ENCODE measurements at places on chromosomes 6 and 20.
A peak's percentile ranks its signal among the peaks of the same experiment; 100 is the strongest.

GRCh38 chr6:106154326-106154725 lies 68.2 kb downstream of the PRDM1 start:
- no peak for DNase-seq

DNA sequence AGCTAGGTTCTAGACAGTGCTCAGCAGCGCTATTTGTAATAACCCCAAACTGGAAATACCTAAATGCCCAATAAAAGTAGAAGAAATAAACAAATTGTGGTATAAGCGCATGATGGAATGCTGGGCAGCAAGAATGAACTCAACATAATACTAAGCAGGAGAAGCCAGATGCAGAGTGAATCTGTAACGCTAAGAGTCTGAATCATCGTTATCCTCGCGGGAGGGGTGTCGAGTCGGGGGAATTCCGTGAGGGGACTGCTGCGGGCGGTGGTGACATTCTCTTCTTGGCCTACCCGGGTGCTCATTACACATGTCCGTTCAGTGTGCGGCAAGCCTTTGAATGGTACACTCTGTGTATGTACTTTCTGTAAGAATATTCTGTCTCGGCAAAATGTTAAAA lies 83.7 kb downstream of the SULF2 start:
- DNase-seq = no peak

- peak; percentile 51 for DNase-seq
Measured at GRCh38 chr20:13022401-13023155, 13.8 kb downstream of the SPTLC3 start.

- DNase-seq = peak; percentile 36
Measured at GRCh38 chr6:42226645-42227143, 9.0 kb upstream of the MRPS10 start.

- DNase-seq = no peak
Measured at GRCh38 chr6:22928775-22929174, 359.4 kb downstream of the HDGFL1 start.

- DNase-seq = peak; percentile 32
Measured at GRCh38 chr6:138719011-138719635, 54.4 kb upstream of the CCDC28A start.

GRCh38 chr6:19219931-19220330 lies 617.2 kb upstream of the ID4 start:
- DNase-seq = no peak

DNA sequence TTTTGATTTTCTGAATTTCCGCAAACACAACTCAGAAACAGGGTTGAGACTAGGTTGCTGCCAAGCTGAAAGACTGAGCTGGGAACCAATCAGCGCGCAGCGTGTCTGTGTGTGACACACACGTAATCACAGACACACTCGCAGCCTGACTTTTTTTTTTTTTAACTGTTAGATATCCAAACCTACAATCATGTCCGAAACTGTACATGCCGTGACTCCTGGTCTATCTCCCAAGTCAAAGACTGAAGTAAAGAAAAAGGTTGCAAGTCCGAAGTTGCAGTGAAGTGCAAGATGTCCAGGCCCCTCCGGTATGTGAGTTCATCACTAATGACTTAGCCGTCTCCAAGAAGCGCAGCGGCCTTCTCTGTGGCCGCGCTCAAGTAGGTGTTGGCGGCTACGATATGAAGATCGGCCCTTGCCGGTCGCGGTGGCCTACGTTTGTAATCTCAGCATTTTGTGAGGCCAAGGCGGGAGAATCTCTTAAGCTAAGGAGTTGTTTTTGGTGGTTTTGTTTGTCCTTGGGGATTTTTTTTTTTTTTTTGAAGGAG lies 108.2 kb downstream of the HFE start:
- peak; percentile 96 for DNase-seq

GRCh38 chr20:20772497-20773085 lies 60.1 kb upstream of the RALGAPA2 start:
- no peak for DNase-seq

- DNase-seq = peak; percentile 42
Measured at GRCh38 chr20:62924442-62925075, 1.7 kb downstream of the DIDO1 start.

DNA sequence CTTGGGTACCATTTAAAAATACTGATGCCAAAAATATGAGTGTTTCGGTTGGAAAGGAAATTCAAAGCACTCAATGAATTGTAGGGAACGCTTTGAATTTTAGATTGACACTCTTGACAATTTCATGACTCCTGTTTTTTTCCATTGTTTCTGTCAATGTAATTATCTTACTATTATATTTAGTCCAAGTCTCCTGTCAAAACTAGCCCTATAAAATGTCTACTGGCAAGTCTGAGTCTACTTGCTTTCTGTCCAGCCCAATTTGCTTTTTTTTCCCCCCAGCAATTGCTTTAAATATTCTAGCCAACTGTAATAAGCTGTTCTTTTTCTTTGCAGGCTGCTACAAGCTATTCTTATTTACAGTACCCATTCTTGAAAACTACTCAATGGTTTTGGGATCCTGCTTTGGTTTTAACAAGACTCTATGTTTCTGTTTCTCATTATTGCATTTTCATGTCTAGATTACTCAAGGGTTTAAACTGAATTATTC lies 1103.9 kb upstream of the GJE1 start:
- no peak for DNase-seq

- DNase-seq = no peak
Measured at GRCh38 chr6:165881806-165882205, 218.8 kb upstream of the PDE10A start.

GRCh38 chr6:19697744-19698290 lies 139.4 kb upstream of the ID4 start:
- DNase-seq = peak; percentile 35

GRCh38 chr6:75115481-75115880 lies 90.4 kb downstream of the COL12A1 start:
- DNase-seq = peak; percentile 27

GRCh38 chr6:38270367-38270766 lies 369.4 kb downstream of the BTBD9 start:
- no peak for DNase-seq

Measured in cardiac fibroblast (primary cell).